ENCODE measurements at places on chromosomes 16 and 17. TPM values are rescaled to one million over a fixed set of nuclear protein-coding genes. Genes with fewer than 3 reads are reported as not detected.

C16orf96 gene
- 0.04 TPM for total RNA-seq

IL21R gene
- 0.38 TPM for total RNA-seq

CRYBA1 gene
- not detected for total RNA-seq

SLC46A1 gene
- 0.91 TPM for total RNA-seq

DNASE1 gene
- 5.7 TPM for total RNA-seq

DNAH3 gene
- total RNA-seq: 0.57 TPM

TMEM238L gene
- total RNA-seq: 4.8 TPM

CRYM gene
- 13.9 TPM for total RNA-seq

CDH3 gene
- total RNA-seq: 45.2 TPM

KRTAP16-1 gene
- not detected for total RNA-seq

CDK3 gene
- total RNA-seq: 6.6 TPM

HOXB13 gene
- not detected for total RNA-seq

KRTAP2-3 gene
- total RNA-seq: not detected

ACSM2A gene
- not detected for total RNA-seq

KRTAP1-5 gene
- total RNA-seq: not detected

NKD1 gene
- 1.1 TPM for total RNA-seq

ASPA gene
- 0.76 TPM for total RNA-seq

MMD gene
- total RNA-seq: 14.7 TPM

WDR59 gene
- 24.2 TPM for total RNA-seq

CUEDC1 gene
- total RNA-seq: 7.4 TPM

CA10 gene
- 0.38 TPM for total RNA-seq

IRX5 gene
- total RNA-seq: 11.9 TPM

NRN1L gene
- 0.57 TPM for total RNA-seq

CORO6 gene
- total RNA-seq: 4.1 TPM

RNU2-1 gene
- not detected for total RNA-seq

QRICH2 gene
- total RNA-seq: 2.3 TPM

ALOX12 gene
- 28.5 TPM for total RNA-seq

KNOP1 gene
- total RNA-seq: 14.3 TPM

ALOX15B gene
- total RNA-seq: 24.0 TPM

TAT gene
- not detected for total RNA-seq

KRT31 gene
- not detected for total RNA-seq

UTS2R gene
- total RNA-seq: not detected

HSD17B2 gene
- 5.1 TPM for total RNA-seq

CSH2 gene
- not detected for total RNA-seq

GJC1 gene
- 2.0 TPM for total RNA-seq

KCNJ16 gene
- total RNA-seq: 0.44 TPM

CASKIN2 gene
- 9.5 TPM for total RNA-seq

TPSG1 gene
- not detected for total RNA-seq

CYTH1 gene
- 86.7 TPM for total RNA-seq

C17orf78 gene
- not detected for total RNA-seq

KRT27 gene
- not detected for total RNA-seq

RGS11 gene
- 0.88 TPM for total RNA-seq

SDF2 gene
- total RNA-seq: 20.3 TPM

PPY gene
- not detected for total RNA-seq

HOXB1 gene
- not detected for total RNA-seq

HASPIN gene
- 1.5 TPM for total RNA-seq

PPP1R1B gene
- total RNA-seq: 4.8 TPM

Measured in esophagus squamous epithelium (tissue), 5 donors.